HepG2 (cell line): ENCODE measurements at places on chromosomes 5 and 9. TPM values are rescaled to one million over a fixed set of nuclear protein-coding genes. Genes with fewer than 3 reads are reported as not detected.

DNA sequence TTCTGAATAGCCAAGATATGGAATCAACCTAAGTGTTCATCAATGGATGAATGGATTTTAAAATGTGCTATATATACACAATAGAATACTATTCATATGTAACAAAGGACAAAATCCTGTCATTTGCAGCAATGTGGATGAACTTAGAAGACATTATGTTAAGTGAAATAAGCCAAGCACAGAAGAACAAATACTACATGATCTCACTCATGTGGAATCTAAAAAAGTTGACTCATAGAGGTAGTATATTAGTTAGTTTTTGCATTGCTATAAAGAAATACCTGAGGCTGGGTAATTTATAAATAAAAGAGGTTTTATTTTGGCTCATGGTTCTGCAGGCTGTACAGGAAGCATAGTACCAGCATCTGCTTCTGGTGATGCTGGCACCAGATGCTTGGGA lies 8.1 kb downstream of the CATSPER3 start:
- no peak for DNase-seq

Gene SPINK4
- 2.0 and 3.4 TPM in 2 replicates for polyA plus RNA-seq

Gene DPYSL3
- 0.03 and 0.08 TPM in 2 replicates for polyA plus RNA-seq

Gene ENC1
- polyA plus RNA-seq, result 61.6 and 64.4 TPM in 2 replicates

DNA sequence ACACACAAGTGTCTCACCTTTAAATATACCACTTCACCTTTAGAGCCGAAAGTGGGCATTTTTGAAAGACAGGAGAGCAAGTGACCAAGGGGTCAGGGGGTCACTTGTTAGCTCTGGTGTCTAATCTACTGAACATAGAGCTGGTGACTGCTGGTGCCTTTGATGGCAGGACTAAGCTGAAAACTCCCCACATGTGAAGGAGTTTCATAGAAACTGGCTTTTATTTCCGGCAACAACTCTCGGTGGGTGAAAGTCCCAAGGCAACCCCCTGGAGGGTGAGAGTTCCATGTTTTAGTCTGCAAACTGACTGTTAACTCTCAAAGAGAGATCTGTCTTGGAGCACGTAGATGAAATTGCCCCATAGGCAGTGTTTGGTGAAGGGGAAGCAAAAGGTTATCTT lies 466.9 kb downstream of the DMRTA1 start:
- no peak for DNase-seq

- no peak for DNase-seq
These were observed 540.3 kb downstream of the HINT1 start for GRCh38 chr5:130624805-130625204.

DNA sequence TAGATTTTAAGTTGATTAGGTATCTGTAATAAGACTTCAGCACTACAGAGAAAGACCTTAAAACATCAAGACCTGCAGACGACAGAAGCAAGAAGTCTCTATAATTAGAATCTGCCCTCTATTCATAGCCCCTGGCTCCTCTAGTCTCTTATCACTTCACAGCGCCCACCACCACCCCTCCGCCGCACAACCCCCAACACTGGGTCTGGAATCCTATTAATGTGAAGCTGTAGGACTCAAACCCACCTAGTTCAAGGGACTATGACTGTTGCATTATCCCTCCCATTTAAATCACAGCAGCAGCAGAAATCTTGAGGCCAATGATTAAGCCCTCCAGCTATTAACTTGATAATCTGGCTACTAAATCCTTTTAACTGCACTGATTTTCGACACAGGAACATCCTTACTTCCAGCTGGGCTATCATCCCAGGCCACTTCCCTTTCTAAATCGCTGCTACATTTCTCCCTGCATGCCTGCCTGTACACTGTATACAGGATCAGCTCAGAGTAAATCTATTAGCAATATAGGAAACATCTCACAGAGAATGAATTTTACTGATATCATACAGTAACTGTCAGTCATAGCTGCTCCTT lies 159.5 kb upstream of the GRAMD2B start:
- no peak for DNase-seq

- no peak for DNase-seq
These were observed 220.8 kb downstream of the PLK2 start for GRCh38 chr5:58239045-58239444.

Gene PTPRD
- 0.05 and 0.46 TPM in 2 replicates for polyA plus RNA-seq

Gene FOXD4L4
- 0.10 and 0.15 TPM in 2 replicates for polyA plus RNA-seq

Gene FCN2
- not detected in 2 replicates for polyA plus RNA-seq
